Hematopoietic multipotent progenitor cell (in vitro differentiated cells): ENCODE measurements at places on chromosomes 7 and 10.

DNA sequence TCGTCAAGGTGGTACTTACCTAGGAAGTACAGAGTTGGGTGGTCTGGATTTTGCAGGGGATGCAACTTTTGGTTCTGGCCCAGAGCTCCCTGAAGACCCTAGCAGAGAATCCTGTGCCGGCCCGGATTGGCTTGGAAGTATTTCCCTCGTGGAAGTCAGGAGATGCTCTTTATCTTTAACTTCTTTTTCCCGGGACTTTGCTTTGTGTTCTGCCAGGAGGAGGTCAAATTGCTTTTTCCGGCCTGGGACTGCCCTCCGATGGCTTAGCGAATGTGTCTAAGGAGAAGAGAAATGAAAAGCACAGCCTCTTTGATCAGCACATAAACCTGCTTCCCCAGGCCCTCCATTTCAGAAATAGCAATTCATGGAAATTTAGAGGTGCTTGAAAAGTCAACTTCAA, 57.0 kb upstream of the EFCAB10 start:
- no peak for DNase-seq

GRCh38 chr7:52741670-52742290, 293.7 kb upstream of the POM121L12 start:
- no peak for DNase-seq

DNA sequence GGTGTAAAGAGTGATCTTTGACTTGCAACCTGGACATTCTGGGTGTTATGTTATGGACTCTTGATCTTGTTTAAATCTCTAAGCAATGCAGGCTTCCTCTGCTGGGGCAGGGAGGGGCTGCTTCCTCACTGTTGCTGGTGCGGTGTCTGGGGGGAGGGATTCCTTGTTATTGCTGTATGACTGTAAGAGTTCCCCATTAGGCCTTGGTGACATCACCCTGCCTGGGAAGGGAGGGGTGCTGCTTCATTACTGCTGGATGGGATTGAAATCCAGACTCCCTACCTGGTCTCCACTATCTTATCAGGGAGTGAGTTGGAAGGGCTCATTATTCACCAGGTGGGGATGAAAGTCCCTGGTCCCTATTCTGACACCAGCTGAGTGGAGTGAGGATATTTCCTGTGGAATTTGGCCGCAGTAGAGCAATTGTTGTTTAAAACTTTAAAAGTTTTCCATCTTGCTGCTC, 8.8 kb downstream of the OGDH start:
- peak; percentile 83 for DNase-seq

DNA sequence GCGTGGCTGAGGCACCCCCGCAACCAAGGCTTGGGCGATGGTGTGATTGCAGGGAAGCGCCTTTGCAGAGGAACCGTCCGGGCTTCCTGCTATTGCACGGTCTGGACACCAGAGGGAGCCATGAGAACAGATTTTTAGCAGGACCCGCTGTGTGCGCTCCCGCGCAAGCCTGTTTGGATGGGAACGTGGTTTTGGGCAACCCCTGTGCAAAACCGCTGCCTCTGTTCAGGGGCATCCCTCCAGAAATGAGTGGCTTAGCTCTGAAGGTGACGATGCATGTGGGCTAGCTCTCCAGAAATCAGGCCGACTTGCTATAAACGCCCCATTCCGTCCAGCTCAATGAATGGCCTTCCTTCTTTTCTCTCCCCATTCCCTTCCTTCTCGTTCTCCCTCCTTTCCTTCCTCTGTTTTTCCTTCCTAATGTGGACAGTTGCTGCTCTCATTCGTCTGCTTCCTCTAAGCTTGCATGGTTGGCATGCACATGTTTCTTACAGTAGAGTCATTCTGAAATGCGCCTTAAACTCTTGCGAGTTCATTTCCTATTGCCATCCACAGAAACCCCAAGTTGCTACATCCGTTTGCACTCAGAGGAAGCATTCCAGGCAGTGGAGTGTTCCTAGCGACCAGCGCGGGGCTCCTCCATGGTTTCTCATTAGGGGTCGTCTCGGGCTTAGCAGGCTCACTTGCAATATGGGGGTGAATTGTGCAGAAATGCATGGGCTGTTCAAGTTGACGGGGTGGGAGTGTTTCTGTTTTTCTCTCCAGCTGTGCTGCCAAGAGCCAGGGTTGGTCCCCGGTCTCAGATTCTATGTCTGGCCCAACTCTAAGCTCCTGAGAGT, 302.5 kb upstream of the GALNT17 start:
- peak; percentile 14 for DNase-seq
